ENCODE measurements at places on chromosomes 7 and 10.

GRCh38 chr7:113125728-113126127, 7.4 kb upstream of the SMIM30 start:
- DNase-seq = no peak

- no peak for DNase-seq
These were observed 97.6 kb upstream of the ITGB1 start for GRCh38 chr10:33055625-33056024.

GRCh38 chr7:90705391-90706071, 109.4 kb downstream of the CDK14 start:
- DNase-seq = no peak

DNA sequence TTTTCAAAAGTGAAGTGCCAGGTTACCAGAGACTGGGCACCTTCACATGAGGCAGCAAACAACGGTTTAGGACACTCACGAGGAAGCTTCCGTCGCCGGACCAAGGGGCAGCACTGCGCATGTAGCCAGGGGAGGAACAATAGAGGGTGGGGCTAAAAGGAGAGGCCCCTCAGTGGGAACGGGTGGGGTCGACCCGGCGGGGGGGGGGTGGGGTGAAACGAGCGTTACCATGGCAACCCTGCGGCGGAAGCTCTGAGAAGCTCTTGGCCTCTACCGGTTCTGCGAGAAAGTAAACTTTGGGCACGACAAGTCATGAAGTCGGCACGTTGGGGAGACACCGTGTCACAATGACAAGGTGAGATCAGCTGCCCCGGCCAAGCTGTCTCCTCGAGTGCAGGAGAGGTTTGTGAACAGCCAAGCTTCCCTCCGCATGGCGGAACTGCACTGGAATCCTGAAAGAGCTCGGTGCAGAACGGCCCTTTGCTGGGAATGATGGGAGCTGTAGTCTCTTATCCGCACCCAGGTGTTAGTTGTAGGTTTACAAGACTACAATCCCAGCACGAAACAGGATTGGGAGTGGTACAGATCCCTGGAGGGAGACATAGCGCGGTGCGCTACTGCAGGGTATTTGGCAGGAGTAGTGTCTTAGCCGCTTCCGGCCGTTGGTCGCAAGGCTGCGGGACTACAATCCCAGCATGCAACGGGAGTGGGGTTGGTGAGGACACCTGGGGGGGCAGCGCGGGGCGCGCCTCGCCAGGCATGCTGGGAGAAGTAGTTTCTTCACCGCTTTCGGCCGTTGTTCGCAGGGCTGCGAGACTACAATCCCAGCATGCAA, 72.8 kb upstream of the ZNF722 start:
- peak; percentile 94 for DNase-seq

DNA sequence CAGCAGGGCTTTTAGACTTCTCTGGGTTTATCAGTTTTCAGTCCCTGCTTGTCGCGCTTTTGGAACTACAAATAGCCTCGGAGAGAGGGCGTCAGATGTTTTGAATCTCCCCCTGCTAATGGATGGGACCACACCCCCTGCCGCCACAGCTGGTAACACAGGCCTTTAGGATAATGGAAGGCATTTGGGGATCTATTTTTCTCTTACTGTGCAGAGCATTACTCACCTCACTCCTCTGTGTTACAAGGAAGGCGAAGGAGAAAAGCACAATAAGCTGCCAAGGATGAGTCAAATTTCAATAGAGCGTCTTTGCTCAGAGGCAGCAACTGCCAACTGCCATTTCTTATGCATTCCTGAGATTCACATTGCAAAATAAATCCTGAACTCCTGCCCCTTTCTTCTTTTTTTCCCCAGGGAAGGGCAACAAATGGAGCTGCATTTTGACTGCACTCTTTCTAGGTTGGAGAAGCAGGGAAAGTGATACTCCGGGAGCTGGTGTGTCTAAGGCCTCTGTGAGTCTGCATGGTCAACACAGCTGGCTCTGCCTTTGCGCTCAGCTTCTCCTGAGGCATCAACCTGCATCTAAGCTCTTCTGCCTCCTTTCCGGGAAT, 31.5 kb upstream of the SMNDC1 start:
- DNase-seq = peak; percentile 49

DNA sequence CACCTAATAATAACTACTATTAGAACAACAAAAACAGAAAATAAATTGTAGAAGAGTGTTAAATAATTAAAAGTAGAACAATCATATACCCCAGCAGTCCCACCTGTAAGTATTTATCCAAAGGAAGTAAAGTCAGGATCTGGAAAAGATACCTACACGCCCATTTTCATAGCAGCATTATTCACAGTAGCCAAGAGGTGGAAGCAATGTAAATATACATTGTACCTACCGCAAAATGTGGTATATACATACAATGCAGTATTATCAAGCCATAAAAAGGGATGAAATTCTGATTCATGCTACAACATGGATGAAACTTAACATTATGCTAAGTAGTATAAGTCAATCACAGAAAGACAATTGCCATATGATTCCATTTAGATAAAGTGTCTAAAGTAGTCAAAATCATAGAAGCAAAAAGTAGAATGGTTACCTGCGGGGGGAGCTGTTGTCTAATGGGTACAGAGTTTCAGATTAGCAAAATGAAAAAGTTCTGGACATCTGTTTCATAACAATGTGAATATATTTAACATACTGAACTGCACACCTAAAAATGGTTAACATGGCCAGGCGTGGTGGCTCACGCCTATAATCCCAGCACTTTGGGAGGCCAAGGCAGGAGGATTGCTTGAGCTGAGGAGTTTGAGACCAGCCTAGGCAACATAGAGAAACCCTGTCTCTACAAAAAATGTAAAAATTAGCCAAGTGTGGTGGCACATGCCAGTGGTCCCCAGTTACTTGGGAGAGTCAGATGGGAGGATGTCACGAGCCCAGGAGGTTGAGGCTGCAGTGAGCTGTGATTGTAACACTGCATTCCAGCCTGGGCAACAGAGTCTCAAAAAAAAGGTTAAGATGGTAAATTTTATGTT, 6.0 kb upstream of the TMED4 start:
- peak; percentile 50 for DNase-seq

DNA sequence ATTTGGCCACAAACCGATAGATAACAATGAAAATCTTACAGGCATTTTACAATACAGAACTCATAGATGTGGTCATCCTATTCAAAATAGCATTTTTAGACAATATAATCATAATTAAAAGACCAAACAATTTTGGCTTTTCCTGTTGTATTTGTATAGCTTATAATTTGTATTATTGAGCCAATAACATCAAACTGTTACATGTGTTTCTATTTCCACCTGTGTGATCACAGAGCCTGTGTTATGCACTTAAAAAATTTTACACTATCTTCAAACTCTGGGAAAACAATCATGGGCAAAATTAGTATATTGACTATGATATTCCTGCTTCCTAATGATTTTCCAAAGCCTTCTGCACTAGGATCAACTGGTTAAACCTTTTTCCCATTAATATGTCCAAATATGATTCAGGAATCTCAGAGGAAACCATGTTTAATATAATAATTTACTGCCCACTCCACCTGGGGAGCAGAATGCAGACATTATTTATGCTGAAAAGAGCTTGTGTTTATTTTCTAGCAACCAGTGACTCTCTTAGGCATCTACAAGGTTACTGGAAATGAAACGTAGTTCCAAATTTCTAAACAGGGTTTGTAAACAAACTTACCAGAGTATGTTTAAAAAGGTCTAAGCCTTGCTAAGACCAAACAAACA, 1.7 kb downstream of the RHOBTB1 start:
- no peak for DNase-seq

DNA sequence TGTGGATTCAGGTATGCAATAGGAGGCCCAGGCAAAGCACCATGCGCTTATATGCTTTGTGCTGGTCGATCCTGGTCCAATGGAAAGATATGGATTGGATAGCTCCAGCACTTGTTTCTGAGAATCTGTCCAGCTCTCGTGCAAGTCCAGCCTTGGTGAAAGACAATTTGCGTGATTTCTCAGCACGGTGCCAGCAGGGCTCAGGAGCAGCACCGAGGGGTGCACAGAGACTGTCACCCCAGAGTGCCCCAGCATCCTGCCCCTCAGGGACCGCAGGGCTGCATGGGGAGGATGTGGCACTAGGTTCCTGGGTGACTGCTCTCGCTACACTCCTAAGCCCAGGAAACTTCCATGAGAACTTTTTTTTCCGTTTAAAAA, 225.2 kb downstream of the WDR37 start:
- no peak for DNase-seq

DNA sequence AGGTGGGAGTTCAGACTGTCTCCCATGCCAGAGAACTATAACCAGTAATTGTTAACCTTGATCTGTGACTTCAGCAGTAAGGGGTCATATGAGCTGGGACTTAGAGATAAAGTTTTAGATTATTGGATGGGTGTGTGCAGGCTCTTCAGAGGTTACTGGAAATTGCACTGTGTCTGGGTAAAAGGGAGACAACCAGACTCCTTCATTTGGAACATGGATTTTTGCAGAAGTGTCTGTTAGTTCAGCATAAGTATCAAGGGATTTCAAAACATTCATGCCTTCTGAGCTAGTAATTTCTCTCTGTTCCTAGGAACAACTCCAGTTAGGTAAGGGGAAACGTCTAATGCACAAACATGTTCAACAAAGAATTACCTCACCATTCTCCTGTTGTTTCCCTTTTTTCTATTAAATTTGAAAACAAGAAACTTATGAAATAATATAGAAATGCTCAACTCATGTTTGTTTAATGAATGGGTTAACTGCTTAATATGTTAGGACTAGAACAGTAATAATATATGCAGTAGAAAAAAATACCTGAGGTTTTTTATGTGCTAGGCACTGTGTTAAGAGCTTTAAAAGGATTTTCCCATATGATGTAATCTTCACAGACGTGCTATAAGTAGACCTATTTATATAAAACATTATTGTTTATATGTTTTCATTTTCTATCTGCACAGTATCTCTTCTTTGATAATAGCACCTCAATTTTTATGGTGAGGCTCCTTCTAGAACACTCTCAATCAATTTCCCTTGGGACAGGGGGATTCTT, 233.0 kb downstream of the CACNA2D1 start:
- no peak for DNase-seq

- DNase-seq = peak; percentile 73
These were observed 27.1 kb upstream of the SLC35B4 start for GRCh38 chr7:134343796-134344195.

DNA sequence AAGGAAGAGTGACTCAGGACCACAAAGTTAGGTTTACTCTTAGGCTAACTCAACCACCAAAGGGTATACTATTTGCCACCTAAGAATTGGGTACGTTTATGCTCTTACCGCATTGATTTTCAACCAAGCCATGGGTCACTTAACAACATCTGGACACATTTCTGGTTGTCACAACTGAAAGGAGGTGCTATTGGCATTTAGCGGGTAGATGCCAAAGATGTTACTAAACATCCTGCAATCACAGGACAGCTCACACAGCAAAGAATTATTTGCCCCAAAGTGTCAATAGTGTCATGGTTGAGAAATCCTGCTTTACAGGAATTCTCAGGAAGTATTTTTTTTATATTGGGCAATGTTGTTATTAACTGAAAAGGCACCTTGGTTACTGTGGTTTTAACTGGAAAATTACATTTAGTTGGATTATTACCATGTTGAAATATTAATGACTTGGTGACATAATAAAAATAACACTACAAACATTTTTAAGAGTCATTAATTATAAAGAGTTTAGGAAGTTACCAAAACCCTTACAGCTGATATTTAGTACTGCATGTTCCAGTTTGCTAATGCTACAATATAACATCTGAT, 185.0 kb upstream of the TMEM196 start:
- DNase-seq = no peak

GRCh38 chr7:77269360-77270093, 69.9 kb upstream of the FGL2 start:
- no peak for DNase-seq

DNA sequence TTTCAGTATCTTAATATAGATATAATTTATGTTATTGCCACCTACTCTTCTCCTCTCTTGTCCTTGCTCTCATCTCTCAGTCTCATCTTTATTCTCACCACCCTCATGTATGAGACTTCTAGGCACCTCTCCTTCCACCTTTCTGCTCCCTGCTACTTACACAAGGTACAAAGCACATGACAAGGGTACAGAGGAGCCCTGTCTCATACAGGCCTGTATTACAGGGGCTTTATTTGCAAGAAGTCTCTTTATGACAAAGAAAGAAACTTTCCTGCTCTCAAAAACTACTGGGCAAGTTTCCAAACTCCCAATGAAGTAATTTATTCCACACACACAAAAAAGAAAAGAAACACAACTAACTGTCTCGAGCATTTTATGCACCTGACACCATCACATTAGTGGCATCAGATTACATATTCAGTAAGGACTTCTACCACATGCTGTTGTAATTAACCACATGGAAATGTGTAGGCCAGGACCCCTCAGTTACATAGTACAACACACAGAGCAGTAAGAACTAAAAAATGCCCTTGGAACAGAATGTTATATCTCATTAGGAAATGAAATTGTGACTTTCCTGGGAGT, 253.1 kb downstream of the FZD1 start:
- DNase-seq = no peak

- no peak for DNase-seq
These were observed 5.4 kb downstream of the AGBL3 start for GRCh38 chr7:134991469-134992339.

DNA sequence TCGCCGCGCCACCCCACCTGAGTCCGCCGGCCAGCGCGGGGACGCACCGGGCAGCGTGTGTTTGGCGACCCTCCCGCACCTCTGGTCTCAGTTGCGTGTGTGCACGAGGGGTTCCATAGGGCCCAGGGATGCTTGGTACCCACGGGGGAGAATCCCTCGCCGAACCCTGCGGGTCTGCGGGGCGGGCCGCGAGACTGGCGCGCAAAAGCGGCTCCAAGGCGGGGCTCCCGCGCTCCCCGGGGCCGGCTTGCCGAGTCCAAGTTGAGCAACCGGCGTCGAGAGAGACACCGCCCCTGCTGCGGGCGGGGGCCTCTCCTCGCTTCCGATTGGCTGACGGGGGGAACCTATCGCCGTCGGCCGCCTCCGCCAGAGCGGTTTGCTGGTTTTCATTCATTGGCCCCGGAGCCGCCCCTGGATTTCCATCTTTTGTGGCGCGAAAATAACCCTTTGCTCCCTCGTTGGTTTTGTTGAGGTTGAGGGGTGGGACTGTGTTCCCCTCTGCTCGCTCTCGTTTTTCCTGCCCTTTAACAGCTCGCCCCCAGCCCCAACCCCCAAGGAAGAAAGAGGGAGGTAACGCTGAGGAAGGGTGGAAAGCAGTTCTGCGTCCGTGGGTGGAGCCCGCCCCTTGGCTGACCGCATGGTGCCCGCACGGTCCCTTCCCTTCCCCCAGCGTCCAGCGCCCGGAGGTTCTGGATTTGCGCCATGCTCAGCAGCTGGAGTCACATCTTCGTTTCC, 4.0 kb upstream of the IGF2BP3 start:
- DNase-seq = peak; percentile 74

DNA sequence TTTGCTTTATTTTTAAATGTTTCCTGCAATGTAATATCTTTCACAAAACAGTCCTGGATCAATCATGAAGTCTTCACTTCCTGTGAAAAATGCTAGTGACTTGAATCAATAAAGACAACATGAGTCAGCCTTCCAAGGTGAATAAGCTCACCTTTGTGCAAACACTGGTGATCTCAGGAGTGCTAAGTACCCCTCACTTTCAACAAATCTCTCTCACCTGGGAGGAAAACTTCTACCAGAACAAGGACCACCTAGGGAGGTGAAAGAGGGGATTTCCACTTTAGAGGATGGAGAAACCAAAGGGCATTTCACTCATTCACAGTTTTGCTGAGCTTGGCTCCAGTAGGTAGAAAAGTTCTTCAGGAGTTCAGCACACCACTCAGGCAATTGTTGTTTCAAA, 64.8 kb downstream of the CALD1 start:
- DNase-seq = no peak

- DNase-seq = no peak
These were observed 85.9 kb upstream of the KMT2C start for GRCh38 chr7:152521420-152522337.

All from G401 (cell line).